ENCODE measurements at places on chromosomes 7 and 10.

DNA sequence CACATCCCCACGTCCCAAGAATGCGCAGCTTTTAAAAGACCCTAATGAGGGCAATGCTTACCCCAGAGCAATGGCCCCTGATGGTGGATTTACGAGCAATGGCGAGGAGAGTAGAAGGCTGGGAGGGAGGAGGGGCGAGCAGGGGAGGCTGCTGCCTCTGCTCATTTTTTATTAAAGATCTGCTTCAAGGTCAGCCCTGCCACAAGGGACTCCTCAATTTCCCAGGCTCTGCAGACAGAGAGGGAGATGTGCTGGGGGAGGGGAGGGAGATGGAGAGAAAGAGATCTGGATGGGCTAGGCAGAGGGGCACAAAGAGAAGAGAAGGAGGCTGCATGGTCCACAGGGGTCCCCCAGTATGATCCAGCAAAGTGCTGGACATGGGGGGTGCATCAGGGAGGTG lies 7.8 kb upstream of the SRRM3 start:
- DNase-seq: no peak

GRCh38 chr10:49837051-49837478 lies 74.9 kb upstream of the OGDHL start:
- peak; percentile 6 for DNase-seq

DNA sequence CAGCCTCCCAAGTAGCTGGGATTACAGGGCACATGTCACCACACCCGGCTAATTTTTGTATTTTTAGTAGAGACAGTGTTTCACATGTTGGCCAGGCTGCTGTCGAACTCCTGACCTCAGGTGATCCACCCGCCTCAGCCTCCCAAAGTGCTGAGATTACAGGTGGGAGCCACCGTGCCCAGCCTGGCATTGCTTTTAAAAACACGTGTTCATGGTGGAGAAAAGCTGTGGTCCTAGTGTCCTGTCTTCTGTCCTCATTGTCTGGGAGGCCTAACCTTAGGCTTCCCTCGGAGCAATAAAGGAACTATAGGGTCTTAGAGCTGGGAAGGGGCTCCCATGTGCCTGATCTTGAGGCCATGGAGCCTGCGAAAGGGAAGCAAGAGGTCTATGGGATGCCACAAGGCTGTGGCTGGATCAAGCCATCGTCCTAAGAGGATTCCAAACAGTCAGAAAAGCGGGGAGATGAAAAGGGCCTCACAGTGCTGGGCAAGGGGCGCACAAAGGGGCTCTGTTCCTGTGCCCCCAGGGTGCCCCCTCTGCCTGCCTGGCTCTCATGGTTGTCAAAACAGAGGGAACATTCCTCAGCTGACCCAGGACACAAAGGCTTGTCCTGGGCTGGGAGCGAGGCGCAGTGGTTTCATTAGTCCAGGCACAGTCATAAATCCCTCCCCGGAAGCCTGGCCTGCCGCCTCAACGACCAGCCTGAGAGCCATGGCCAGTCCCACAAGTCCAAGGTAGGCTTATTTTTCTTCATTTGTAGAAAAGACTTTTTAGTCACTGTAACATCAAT lies 106.6 kb upstream of the TNS3 start:
- DNase-seq: no peak

DNA sequence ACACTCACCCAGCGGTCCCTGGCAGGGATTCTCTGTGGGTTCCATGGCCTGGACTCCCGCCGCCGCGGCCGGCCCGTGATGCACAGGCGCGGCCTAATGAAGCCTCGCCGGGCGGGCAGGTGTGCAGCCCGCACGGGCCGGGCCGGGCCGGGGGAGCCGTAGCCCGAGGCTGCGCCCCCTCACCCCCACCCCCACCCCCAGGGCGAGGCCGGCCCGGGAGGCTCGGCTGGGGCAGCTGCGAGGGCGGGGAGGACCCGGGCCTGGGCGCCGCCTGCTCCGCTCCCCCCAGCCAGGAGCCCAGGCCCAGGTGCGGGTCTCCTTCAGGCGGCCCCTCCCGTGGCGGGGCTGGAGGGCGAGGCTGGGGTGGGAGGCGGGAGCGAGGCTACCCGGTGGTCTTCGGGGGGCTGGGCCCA lies at the start of gene NOBOX:
Gene NOBOX (minus strand): TSS at position 45 of the 413 bp plus-strand sequence.
- no peak for DNase-seq

DNA sequence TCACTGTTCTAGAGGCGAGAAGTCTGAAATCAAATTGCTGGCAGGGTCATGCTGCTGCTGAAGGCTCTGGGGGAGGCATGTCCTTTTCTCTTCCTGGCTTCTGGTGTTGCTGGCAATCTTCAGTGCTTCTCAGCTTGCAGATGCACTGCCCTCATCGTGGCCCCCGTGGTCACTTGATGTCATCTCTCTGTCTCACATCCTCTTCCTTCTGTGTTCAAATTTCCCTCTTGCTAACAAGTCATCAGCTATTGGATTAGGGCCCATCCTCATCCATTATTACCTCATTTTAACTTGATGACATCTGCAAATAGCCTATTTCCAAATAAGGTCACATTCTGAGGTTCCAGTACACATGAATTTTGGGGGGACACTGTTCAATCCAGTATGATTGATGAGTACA lies 36.6 kb upstream of the SRGN start:
- peak; percentile 77 for DNase-seq

DNA sequence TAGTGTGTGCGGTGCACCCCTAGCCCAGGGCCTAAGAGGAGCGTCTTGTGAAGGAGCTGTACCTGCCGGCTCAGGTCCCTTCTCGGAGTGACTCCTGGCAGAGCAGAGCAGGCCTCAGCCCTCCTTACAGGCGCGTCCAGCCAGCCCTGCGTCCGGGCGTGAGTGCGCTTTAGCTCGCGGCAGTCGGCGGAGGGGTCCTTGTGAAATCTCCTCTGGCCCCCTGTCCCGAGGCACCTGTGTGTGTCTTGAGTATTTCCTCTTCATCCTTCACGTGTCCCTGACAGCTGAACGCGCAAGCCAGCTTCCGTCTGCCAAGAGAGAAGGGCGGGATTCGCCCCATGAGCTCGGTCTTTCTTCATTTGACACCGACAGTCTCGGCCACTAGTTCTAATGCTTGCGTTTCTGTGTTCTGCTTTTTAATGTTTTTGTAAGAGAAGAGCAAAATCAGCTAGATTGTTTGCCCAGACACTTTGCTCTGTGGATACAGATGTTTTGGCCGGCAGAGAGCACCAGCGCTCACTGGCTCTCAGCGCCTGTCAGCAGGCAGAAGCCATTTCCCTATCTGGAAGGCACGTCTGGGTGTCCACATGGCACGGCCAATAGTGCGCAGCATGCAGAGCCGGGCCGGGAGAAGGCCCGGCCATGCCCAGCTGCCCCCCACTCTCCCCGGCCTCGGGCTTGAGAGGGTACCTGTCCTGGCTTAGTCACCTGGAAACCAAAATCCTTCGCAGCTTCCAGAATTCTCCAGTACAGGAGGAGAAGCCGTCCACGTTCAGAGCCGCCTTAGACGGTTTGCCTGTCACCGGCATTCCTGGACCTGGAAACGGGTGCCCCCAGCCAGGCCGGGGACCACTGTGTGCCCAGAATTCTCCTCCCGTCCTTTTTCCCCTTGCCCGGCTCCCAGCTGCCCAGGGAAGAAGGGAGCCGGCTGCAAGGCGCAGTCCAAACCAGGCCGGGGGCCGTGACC lies 7.0 kb downstream of the GET4 start:
- no peak for DNase-seq

DNA sequence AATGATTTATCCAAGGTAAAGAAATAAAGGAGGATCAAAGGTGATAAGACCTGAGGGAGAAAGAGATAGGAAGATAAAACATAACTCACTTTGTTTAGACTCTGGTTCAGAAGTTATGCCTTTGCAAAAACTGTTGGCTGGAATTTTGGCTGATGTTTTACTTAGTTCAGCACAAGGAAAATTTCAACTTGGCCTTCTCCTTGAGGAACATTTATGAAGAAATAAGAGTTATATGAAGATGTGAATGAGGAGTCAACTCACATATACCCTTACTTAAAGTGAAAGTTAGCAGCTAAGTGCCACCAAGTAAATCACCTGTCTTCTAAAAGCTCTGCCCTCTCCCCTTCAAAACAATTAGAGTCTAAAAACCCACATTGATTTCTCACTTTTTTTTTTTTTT lies 39.7 kb upstream of the COL1A2 start:
- DNase-seq: no peak

DNA sequence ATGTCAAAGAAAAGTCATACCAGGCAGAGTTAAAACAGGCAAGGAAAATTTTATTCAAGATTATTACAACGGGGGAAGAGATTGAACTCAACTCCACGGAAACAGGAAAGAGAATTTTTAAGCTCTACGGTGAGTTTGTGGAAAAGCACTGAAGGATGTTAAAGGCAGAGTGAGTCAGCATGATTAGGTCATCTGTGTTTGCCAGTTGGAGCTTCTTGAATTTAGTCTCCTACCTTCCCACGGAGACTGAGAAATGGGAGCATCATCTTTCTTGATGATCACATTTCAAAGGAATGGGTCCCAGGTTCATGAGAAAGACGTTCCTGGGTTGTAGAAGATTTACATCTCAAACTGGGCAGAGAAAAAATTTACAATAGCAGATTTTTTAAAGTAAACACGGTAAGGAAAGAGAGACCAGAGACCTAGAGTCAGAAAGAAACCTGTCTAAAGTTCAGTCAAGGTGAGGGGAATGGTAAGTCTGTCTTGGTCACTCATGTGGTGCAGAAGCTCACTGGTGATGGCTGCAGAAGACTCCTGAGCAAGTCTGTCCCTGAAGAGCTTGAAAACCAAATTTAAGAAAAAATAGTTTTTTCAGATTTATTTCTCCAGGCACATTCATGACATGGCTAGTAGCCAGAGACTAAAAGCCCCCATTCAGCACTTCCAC lies 516.9 kb upstream of the LRRN3 start:
- peak; percentile 77 for DNase-seq

DNA sequence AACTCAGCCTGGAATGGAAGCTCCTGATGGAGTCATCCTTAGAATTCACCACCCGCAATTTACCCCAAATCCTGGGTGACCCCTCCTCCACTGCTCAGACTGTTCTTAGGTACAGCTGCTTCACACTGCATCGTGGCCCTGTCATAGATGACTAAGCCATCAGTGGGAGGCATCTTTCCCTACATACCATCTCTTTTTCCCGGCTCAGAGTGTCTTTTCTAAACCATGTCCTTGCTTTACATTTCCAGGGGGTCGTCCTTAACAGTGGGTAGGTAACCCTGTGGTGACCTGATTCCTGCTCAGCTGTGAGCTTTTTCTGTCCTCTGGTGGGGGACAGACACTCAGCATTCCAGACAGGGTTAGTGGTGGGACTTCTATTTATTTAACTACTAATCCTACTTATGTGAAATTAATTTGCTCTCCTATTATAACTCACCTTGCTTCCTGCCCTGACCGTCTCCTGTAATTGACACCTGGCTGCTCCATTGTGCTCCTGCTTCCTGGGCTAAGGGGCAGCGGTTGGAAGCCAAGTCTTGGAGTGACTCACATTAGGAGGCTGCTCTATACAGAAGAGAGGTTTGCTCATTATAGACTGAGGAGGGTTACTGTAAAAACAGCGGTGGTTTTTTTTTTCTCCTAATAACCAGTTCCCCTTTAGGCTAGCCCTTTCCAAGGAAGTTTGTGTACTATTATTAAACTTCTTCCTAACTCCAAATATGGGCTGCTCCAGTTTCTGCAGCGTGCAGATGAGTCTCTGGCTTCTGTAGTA lies 40.6 kb downstream of the PYROXD2 start:
- peak; percentile 88 for DNase-seq

- DNase-seq: no peak
These were observed 8.0 kb downstream of the EVX1 start for GRCh38 chr7:27250557-27251070.

DNA sequence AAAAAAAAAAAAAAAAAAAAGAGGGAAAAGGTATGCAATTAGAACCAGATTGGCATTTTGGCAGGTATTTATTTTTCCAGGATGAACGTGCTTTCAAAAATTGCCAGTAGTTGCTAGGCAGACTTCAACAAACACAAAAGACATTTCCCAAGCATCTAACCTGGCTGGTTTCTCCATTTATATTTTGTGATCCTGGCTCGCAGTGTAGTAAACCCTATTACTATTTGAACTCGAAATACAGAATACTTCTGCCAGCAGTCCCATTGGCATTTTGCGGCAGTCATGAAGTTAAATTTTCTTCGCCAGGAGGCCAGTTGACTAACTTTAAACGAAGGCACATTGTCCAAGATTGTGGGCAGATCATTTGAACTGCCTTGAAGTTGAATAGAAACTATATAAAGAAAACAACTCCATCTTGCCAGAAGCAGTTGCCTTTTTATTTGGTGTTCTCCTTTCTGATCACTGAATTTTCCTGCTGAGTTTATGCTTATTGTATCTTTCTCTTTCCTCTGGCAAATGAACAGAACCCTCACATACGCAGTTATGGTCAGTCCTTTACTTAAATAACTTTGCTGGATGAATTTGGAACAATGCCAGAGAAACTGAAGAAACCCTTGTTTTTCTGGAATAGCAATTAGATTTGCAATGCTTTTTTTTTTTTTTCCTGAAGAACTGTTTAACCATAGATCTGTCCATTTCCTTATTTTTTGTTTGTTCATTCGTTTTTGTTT lies 132.9 kb downstream of the BICC1 start:
- DNase-seq: peak; percentile 64

- DNase-seq: no peak
These were observed 111.9 kb upstream of the ZWINT start for GRCh38 chr10:56472978-56473377.

DNA sequence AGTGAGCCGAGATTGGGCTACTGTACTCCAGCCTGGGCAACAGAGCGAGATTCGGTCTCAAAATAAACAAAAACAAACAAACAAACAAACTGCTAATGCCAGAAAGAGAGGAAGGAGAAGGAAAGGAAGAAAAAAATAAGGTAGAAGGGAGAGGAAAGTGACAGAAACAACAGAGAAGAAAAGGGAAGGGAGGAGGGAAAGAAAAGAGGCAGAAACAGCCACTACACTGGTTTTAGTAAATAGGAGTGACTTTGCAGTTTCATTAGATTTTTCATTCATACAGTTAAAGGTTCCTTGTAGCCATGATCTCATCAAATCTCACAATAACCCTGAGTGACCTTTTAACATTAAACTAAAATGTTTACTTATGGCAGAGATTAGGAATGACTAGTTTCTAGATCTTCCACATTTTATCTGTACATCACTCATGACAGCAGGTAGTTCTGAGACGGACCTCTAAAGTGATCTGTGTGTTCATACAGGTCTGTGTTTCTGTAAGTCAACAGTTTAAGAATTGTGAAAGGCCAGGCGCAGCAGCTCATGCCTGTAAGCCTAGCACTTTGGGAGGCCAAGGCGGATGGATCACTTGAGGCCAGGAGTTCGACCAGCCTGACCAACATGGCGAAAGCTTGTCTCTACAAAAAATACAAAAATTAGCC lies 191.3 kb upstream of the KLF14 start:
- DNase-seq: no peak

- no peak for DNase-seq
These were observed 529.0 kb downstream of the ANKRD7 start for GRCh38 chr7:118753479-118753878.

- no peak for DNase-seq
These were observed 74.6 kb downstream of the ORC5 start for GRCh38 chr7:104133238-104133637.

- DNase-seq: no peak
These were observed 32.2 kb downstream of the IQUB start for GRCh38 chr7:123502201-123502600.

DNA sequence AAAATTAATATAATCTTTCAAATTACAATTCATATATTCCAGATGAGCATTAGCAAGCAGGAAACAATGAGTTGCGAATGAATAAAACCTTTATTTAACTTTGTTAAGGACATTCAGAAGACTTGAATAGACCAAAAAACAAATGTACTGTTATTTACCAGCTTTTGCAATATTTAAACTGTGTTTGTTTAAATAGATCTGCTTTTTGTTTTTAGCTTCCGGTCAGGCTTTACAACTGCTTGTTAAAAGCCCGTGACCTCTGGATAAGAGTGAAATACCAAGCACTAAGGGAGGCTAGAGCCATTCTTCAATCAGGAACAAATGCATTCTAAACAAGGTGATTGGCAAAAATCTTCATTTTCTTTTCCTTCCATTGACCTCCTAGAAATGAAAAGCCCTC lies 184.9 kb upstream of the GNAI1 start:
- no peak for DNase-seq

All from fibroblast of mammary gland (primary cell).